Pancreas (tissue), 10 donors: ENCODE measurements at places on chromosomes 12 and 14. TPM values are rescaled to one million over a fixed set of nuclear protein-coding genes. Genes with fewer than 3 reads are reported as not detected.

DNA sequence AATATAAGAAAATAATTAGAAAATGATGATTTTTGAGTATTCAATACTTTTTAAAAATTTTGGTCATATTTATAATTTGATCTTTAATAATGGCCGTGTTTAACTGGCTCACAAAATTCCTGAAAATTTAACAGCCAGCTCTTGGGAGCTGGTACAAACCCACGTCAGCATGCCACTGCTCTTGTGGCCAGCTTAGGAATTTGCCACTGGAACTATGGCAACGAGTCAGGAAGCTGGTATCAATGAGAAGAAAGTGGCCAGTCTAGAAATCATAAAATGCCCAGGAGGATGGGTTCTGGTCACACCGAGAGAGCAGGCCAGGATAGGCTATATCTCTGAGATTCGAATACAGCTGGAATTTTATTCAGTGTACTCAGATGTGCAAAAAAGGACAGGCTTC lies 72.2 kb upstream of the PLEKHG3 start:
- no peaks in the 10 kb centered on the region for H3K36me3 ChIP-seq
- H3K27me3 ChIP-seq: no peaks in the 10 kb centered on the region
- DNase-seq: no peak
- no peaks in the 10 kb centered on the region for H3K4me1 ChIP-seq
- H3K27ac ChIP-seq: no peak overlapping the region
- no peak overlapping the region for H3K4me3 ChIP-seq

GRCh38 chr12:89348894-89349699 lies 3.2 kb downstream of the DUSP6 start:
- no peaks in the 10 kb centered on the region for H3K27me3 ChIP-seq
- H3K27ac ChIP-seq: no peak overlapping the region
- H3K36me3 ChIP-seq: no peaks in the 10 kb centered on the region
- DNase-seq: no peak

- no peaks in the 10 kb centered on the region for H3K36me3 ChIP-seq
- no peaks in the 10 kb centered on the region for H3K27me3 ChIP-seq
- H3K4me1 ChIP-seq: no peaks in the 10 kb centered on the region
- no peak overlapping the region for H3K27ac ChIP-seq
- H3K4me3 ChIP-seq: no peak overlapping the region
Observed at GRCh38 chr12:116832353-116832752, 48.9 kb downstream of the HRK start.

The GLIPR1L1 gene
- not detected for total RNA-seq

GRCh38 chr12:87121896-87122295 lies 865.7 kb upstream of the MGAT4C start:
- no peaks in the 10 kb centered on the region for H3K27me3 ChIP-seq
- no peak overlapping the region for H3K27ac ChIP-seq

DNA sequence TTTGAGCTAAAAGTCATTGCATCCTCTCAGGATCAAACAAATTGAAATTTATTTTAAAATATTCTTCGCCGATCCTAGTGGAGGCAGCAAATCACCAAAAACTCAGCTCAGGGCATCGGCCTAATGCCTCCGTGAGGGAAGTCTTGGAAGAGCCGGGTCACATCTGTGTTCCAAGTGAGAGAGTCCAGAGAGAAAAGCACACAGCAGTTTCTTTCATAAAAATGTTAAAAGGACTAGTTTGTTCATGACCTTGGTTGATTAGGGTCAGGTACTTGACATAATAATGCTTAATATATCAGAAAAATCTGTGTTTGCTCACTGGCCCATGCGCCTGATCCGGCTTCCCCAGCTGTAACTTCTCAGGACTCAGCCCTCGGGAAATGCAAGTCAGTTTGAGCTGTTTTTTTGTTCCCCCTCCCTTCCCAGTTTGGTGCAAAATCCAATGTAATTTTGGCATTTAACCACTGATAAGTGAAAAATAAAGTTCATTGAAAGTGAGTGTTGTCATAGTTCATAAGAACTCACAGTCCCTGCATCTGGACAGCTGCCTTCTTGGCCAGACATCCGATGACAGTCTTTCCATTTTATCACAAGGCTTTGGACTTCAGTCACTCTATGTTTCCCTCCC lies 161.7 kb downstream of the CAND1 start:
- H3K4me3 ChIP-seq: no peak overlapping the region
- H3K27ac ChIP-seq: no peak overlapping the region
- H3K27me3 ChIP-seq: no peaks in the 10 kb centered on the region

GRCh38 chr12:130916241-130916911 lies 37.3 kb upstream of the ADGRD1 start:
- H3K36me3 ChIP-seq: no peaks in the 10 kb centered on the region
- H3K27ac ChIP-seq: no peak overlapping the region
- DNase-seq: peak; percentile 69
- H3K4me1 ChIP-seq: no peaks in the 10 kb centered on the region
- no peak overlapping the region for H3K4me3 ChIP-seq

The RHOJ gene
- 1.5 TPM for total RNA-seq
